Activated gamma-delta T cell (primary cell): ENCODE measurements at places on chromosomes 13 and 19.

DNA sequence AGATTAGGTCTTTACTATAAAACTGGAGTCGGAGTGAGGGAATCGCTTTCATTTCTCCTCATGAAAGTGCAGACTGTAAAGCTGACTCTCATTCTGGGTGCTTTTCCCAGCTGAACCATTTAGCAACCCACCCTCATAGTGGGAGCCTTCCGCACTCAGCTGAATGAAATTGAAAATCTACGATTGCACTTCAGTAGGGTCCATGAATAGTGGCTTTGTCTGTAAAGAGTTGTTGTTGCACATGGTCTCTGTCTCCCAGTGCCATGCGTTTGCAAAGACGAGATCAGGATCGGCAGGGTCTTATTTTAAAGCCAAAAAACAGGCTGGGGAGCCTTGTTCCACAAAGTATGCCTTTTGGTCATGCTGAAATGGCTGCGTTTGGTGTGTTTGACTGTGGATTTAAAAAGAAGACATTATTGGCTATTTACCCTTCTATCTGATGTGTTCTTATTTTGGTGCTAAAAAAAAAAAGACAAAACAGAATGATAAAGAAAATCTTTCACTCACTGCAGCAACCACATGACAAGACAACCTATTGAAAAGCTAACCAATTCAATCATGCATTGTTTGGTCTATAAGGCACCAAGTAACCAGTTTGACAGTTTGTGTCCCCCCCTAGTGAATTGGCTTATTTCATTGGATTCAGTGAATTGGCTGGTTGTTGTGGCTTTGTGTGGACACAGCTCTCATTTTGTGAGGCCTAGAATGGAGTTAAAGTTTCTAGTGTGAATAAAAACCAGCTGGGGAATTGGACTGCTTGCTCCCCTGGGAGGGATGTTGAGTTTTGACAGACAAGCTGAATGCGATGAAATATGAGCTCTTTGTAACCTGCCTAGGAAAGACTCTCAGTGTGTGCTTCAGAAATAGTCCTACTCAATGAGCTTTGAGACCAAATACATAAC, 65.6 kb downstream of the ARHGAP35 start:
- no peak for DNase-seq

GRCh38 chr19:1799695-1800342, 12.3 kb downstream of the ATP8B3 start:
- no peak for DNase-seq

GRCh38 chr13:44236801-44237207, 136.8 kb upstream of the SERP2 start:
- no peak for DNase-seq

- no peak for DNase-seq
Observed at GRCh38 chr13:73335210-73335609, 276.4 kb downstream of the KLF5 start.

GRCh38 chr19:16594131-16594586, 21.9 kb upstream of the SLC35E1 start:
- no peak for DNase-seq

DNA sequence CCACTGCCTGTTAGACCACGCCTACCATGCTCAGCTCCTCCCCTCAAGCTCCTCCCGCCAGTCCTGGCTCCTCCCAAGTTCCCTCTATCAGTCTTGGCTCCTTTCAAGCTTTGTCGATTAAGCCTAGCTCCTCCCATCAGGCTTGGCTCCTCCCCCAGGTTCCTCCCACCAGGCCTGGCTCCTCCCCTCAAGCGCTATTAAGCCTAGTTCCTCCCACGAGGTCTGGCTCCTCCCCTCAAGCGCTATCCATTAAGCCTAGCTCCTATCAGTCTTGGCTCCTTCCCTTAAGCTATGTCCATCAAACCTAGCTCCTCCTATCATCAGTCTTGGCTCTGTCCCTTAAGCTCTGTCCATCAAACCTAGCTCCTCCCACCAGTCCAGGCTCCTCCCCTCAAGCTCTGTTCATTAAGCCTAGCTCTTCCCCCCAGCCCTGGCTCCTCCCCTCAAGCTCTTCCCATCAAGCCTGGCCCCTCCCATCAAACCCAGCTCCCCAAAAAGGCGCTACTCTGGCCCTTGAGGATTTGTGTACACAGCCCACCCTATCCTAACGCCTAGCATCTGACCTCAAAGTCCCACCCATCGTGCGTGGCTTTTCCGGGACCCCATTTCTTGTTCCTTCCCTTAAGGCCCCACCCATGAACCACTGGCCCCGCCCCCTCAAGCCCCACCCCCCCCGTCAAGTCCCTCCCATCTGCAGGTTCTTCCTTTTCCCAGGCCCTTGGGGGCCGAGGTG, 10.0 kb downstream of the CAMSAP3 start:
- DNase-seq, result no peak

- DNase-seq, result no peak
Observed at GRCh38 chr13:47671776-47672175, 329.3 kb downstream of the SUCLA2 start.

DNA sequence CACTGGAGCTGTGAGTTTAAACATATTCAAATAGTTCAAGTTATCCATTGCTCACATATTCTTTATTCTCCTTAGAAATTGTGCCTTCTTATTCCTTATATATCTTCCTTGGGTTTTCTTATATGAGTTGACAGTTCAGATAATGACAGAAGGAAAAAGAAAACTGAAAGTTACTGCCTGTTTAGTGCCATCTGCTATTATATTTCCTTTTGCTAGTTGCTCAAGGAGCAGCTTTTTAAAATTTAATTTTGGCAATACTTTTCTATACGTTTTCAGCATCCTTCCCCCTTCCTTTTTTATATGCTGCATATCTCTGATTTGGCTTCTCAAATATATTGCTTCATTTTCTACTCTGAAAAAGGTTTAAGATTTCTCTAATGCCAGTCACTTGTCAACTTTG, 903.1 kb upstream of the SPRY2 start:
- no peak for DNase-seq

DNA sequence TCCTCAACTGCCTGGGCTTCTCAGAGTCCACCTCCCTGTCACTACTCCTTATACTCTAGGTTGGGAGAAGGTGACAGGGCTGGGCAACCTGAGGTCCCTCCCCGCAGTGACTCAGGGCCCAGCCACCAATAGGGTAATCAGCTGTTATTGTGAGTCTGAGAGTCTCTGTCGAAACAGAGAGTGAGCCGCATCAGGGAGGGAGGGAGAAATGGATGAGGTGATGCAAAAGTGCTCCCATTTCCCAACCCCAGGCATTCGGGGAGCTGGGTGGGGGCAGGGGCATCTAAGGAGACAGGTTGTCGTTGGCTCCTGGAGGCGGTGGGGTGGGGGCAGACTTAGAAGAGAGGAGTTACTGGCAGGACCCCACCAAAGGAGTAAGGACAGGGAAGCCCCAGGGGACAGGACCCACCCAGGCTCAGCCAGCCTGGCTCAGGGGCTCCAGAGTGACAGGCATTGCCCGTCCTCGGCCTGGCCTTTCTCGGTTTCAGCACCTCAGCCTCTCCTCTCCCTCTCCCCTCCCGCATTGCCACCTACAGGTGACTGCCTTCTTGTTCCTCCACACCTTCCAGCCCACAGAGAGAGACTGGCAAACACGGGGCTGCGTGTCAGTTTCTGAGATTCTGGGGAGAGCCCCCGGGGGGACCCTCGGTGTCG, at the start of gene DMKN:
TSS of gene DMKN (minus strand) at position 22 of the 654 bp plus-strand sequence. CDS start 174 bp downstream, outside the sequence.
- no peak for DNase-seq

GRCh38 chr19:46704379-46705076, 12.4 kb downstream of the PRKD2 start:
- DNase-seq, result peak; percentile 68

DNA sequence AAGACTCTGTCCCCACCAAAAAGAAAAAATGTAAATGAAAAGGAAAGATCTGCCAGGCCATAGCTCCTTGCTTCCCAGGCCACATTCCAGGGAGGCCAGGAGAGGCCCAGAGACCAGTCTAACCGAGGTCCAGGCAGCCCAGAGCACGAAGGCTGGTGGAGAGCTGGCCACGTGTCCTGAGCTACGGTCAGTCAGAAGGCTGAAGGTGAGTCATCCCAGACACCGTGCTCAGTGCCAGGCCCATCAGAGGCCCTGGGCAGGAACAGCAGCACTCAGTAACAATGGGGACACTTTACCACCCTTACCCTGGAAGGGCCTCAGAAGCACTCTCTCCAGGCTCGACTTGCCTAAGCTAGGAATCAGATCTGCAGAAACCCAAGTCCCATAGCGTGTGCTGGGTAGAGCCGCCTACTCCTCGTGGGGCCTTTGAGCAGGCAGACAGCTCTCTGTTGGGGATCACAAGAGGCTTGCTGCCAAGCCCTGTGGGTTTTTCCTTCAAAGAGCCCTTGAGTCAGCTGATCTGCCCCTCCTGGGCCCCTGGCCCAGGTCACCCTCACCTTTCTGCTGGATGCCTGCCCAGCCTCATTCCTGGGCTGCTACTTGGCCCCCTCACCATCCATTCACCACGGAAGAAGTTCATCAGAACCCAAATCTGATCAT, 11.6 kb upstream of the DNMT1 start:
- no peak for DNase-seq

DNA sequence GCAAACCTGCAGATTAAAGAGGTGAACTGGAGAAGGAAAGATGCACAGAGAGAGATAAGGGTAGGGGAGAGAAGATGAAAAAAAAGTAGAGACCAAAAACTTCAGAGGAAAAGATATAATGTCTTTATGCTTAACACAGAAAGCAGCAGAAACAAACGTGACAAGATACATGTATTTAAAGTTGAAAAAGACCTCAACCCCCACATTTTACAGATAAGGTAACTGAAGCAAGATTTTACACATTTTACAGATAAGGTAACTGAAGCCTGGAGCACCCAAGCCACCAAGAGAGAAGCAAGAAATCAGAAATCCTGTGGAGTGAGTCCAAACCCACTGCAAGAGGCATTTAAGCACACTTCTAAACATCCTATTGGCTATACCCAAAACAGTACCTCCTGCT, 185.3 kb downstream of the TBC1D4 start:
- DNase-seq, result no peak

GRCh38 chr19:11138601-11139300, 16.8 kb downstream of the SPC24 start:
- no peak for DNase-seq

GRCh38 chr19:30663611-30664174, 291.5 kb downstream of the ZNF536 start:
- DNase-seq, result no peak

DNA sequence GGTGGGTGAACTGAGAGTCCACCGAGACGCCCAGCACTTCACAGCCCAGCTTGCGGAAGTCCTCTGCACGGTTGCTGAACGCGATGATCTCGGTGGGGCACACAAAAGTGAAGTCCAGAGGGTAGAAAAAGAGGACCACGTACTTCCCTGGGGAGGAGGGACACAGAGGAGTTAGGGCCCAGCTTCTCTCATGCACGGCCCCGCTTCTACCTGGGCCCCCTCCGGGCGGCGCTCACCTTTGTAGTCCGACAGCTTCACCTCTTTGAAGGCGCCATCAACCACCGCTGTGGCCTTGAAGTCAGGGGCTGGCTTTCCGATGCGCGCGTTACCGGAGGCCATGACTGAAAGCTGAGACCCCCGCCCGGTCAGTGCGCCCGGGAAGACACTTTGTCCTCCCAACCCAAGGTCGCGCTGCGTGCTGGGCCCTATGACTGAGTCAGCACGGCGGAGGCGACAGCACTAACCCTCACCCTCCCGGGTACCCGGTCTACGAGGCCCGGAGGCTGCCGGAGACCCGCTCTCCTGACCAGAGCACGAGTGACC, 606 bp downstream of the PRDX2 start:
- no peak for DNase-seq

GRCh38 chr19:45668342-45668871, 386 bp downstream of the GIPR start:
- DNase-seq, result peak; percentile 17

- no peak for DNase-seq
Observed at GRCh38 chr13:97798836-97799235, 154.6 kb upstream of the IPO5 start.

DNA sequence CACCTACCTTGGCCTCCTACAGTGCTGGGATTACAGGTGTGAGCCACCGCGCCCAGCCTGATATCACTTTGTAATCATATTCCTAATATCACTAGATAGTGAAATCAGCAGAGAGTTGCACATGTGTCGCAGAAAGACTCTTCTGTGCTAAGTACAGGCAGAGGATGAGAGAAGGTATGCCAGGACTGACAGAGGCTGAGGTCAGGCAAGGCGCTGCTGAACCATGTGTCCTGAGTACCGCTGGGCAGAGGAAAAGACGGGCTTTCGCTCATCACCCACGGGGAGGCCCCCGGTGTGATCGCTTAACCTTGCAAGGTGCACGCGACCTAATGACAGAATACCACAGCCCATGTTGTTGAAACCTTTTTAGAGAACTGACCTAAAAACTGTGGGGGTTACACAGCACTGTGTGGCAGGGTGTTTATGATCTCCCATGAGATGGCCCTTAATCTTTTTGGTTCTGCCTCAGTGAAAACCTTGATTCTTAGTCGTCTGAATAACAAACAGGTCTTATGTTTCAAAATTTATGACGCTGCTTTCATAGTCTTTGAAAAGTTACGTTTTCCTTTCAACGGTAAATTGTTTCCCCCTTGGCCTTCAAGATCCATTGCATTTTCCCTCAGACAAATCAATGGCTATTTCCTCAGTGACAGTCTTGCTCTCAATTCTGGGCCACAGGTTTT, 12.2 kb downstream of the GJA3 start:
- DNase-seq, result no peak

- DNase-seq, result no peak
Observed at GRCh38 chr13:36353001-36353400, 6.8 kb upstream of the SPART start.

DNA sequence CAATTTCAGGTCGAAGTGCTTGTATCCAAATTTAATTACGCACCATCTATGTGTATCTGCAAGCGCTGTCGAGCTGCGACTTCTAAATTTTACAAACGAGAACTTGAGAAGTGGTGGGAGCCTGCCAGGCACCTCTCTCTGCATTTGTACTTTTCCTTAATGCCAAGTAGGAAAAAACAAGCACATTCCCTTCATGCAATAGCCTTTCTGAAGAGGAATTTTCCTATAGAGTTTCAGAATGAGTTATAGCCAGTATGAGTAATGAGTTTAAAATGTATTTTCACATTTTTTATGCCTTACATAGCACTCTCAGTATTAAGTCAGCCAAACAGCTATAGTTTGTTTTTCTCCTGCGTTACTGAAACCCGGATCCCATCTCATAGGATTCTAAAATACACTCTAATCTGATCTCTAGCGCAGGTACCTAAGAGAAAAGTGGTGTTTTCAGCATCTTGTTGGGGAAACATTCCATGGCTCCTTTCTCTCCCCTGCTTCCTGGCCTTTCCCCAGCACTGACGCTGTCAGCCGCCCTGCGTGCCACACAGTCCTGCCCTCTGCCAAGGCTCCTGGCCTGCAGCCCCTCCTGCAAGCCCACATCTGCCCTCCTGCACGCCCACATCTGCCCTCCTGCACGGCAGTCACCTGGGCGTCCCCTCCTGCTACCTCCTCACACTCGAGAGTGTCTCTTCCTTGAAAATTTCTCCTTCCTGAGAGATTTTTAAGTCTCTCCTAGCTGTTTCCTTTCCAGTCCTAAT, 526.9 kb downstream of the MYO16 start:
- no peak for DNase-seq

DNA sequence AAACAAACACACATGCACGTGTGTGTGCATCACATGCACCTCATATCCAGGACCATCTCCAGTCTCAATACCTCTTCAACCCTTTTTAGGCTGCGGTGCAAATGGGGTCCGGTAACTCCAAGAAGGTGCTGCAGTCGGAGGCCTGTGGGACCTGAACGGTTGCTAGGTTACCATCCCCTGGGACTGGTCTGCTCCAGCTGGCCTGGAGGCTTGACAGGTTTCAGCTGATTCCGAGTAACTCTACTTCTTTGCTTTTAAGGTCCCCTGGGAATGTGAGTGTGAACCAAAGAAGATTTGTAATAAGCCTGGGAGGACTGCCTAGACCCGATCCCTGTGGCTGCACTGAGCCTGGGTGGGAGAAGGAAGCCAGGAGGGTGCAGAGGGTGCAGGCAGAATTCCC, 117.5 kb downstream of the CCNA1 start:
- DNase-seq, result no peak

GRCh38 chr19:46000491-46001246, 5.4 kb downstream of the CCDC61 start:
- DNase-seq, result peak; percentile 34
